Activated CD4-positive, alpha-beta T cell treated with anti-CD3 and anti-CD28 coated beads, Interleukin-2, amount 50 U/mL, for 24 hours (primary cell): ENCODE measurements at places on chromosomes 5 and 9.

GRCh38 chr5:107821288-107821687 lies 150.6 kb upstream of the EFNA5 start:
- no peak for DNase-seq

DNA sequence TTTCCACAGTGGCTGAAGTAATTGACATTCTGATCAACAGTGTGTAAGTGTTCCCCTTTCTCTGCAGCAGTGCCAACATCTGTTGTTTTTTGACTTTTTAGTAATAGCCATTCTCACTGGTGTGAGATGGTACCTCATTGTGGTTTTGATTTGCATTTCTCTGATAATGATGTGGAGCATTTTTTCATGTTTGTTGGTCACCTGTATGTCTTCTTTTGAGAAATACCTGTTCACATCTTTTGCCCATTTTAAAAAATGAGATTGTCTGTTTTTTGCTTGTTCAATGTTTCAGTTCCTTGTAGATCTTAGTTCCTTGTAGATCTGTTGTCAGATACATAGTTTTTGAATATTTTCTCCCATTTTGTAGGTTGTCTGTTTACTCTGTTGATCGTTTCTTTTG lies 162.5 kb upstream of the PITX1 start:
- DNase-seq = no peak

DNA sequence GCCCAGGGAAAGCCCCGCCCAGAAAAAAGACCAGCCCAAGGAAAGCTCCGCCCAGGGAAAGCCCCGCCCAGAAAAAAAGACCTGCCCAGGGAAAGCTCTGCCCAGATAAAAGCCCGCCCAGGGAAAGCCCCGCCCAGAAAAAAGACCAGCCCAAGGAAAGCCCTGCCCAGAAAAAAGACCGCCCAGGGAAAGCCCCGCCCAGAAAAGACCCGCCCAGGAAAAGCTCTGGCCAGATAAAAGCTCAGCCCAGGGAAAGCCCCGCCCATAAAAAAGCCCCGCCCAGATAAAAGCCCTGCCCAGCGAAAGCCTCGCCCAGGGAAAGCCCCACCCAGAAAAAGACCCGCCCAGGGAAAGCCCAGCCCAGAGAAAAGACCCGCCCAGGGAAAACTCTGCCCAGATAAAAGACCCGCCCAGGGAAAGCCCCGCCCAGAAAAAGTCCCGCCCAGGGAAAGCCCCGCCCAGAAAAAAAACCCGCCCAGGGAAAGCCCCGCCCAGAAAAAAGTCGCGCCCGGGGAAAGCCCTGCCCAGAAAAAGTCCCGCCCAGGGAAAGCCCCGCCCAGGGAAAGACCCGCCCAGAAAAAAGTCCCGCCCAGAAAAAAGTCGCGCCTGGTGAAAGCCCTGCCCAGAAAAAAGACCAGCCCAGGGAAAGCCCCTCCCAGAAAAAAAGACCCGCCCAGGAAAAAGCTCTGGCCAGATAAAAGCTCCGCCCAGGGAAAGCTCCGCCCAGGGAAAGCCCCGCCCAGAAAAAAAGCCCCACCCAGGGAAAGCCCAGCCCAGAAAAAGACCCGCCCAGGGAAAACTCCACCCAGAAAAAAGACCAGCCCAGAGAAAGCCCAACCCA lies 11.9 kb downstream of the GRIN1 start:
- peak; percentile 39 for DNase-seq

- DNase-seq = no peak
These were observed 160.9 kb upstream of the PIK3R1 start for GRCh38 chr5:68054638-68055037.

DNA sequence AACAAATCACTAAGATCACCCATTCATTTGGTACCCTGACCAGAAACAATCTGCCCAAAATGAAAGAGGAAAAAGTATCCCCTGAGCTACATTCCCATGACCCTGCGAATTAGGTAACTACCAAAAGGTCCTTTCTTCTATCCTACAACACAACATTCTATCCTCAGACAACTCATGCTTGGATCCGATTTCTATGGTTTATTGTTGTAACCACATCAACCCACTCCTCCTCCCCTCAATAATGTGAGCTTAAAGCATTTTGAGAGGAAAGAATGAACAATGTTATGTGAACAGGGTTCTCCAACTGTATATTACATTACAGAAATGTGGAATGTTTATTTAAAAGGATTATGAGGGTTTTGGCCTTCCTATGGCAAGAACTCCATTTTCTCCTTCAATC lies 4.0 kb downstream of the SLC35D2 start:
- DNase-seq = no peak

DNA sequence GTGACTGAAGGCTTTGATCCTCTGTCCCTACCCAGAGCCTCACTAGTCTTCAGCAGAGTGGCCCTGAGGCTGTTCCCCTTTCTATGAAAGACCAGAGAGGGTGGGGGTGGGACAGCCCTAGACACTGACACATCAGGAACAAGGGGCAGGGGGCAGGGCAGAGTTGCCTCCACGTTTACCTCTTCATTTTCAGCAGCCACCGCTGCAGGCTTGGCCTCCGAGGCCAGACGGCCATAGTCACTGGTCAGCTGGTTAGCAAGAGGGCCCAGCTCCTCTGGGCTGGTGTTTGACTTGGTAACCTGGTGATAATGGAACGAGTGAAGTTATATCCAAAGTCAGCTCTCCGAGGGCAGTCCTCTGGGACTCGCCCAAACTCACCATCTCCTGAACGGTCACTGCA lies 15.6 kb upstream of the TPM2 start:
- no peak for DNase-seq

- DNase-seq = no peak
These were observed 83.0 kb downstream of the ZNF462 start for GRCh38 chr9:106945727-106946660.

DNA sequence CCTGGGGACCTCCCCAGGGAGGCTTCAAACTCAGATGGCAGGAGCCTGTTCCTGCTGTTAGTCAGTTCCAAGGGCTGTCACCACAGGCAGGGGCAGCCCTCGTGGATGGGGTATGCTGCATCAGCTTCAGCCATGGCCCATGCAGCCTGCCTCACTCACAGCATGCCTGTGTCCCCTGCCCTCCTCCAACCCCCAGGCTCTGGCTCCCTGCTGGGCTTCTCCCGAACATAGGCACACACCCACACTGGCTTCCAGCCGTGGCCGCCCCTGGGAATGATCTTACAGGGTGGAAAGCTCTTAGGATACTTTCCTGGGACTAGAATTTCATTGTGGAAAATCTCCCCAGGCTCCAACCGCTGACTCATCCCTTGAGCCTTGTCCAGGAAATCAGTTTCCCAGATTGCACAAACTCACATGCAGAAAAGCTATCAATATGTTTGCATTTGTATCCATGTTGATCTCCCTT lies 163.8 kb downstream of the SEC61B start:
- DNase-seq = no peak

DNA sequence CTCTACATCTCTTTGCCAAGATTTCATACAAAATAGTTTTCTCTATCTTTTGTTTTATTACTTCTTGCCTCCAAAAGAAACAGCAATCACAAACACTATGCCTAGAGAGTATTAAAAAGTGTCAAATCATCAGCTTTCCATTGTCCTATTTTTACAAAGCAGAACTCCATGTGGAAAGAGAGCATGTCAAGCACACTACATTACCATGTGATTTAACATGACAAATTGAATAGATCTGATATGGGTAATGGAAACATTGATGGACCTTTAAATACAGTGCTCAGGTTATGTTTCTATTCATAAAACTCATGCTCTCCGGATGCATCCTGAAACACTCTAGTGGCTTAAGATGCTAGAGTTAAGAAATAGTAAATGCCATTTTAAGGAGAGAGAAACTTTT lies 791.4 kb upstream of the CTNND2 start:
- no peak for DNase-seq

DNA sequence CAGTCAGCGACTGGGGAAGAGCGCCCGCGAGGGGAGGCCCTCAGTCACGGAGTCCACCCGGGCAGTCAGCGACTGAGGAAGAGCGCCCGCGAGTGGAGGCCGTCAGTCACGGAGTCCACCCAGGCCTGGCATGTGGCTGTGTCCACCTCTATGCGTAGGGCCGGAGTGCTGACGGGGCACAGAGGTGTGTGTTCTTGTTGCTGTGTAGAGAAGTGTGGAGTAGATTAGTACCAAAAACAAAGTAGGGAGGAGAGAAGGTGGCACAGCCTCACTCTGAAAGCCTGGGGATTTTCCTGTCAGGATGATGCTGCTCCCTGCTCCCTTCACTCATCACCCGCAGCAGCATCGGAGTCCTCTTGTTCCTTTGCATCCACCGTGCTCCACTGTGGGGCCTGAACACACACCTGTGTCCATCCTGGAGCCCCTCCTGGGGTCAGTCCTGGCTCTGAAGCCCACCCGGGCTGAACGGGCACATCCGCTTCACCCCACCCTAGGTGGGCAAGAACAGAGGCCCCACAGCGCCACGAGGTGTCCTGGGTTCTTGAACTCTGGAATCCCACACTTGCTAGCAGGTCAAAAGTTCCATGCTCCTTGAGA lies 37.9 kb downstream of the AHRR start:
- no peak for DNase-seq

DNA sequence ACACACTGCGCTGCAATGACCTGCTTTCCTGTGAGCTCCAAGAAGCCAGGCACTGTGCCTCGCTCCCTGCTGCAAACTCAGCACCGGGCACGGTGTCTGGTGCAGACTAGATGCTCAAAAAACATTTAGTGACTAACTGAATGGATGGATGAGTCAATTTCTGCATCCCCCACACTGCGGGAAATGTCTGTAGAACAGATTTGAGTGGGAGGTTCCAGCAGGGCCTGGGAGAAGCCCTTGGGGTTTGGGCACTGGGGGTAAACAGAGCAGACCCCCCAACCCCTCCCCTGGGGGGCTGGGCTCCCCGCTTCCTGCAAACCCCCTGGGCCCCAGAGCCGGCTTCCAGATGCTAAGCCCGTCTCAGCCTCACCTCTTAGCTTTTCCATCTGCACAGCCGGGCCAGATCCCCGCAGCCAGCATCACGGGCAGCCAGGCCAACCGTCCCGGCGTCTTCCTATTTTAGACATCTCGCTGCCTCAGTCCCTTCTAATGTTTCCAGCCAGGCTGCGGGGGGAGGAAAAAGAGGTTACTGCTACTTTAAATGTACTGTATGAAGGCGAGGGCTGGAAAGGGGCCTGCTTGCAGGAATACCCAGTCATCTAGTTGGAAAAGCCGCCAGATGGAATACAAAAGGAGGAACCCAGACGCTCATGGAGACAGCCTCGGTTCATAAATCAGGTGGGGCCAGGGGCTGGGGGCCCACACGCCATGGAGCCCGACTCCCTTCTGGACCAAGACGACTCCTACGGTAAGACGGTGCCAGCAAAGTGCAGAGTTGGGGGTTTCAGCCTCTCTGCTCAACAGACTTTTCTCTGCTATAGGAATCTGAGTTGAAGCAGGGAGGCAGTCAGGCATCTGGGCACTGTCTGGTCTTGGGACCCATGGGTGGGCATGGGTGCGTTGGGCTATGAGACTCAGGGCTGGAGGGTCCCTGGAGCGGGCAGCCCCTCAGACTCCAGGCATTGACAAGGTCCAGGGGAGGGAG lies 67.1 kb upstream of the GGTA1 start:
- no peak for DNase-seq

DNA sequence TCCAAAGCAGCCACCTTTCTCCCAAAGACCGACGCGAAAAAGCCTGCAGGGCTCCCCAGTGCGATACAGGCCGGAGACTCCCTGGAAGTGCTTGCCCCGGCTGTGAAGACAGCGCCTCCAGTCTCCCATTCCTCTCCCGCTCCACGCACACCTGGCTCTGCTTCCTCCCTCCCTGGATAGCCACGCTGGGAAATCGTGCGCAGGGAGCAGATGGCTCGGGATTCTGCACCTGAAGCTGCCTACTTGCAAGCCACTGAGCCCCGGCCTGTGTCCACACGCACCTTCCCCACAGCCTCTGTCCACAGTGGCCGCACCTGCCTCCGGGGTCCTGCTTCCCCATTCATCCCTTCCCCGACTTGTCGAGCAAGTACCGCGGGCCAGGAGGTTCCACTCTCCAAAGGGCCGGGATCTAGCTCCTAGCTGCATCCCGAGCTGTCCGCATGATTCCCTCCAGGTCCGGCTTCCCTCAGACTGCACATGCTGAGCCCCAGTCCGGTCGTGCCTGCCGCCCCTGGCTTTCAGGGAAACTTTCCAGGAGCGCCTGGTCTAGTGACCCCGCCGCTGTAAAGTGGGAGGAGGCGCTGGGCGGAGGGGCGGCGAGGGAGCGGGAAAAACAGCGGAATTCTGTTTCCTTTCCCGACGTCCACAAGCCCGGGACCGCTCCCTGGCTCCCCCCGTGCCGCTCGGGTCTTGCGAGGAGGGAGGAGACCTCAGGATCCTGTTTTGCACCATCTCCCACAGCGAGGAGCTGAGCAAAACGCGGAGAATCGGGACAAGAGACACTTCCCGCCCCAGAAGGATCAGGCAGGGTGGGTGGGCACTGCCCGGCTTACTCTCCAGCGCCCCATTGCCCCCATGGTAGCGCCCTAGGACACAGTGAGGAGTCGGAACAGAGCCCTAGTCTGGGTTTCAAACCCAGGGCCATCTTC lies 2.0 kb downstream of the SEMA6A start:
- DNase-seq = no peak
